Cerebellum (tissue), 4 donors: ENCODE measurements at places on chromosomes 3 and 15. TPM values are rescaled to one million over a fixed set of nuclear protein-coding genes. Genes with fewer than 3 reads are reported as not detected.

- DNase-seq = no peak
Observed at GRCh38 chr15:59224474-59224873, 17.8 kb downstream of the LDHAL6B start.

- DNase-seq = no peak
Observed at GRCh38 chr3:191235331-191236314, 36.6 kb downstream of the OSTN start.

- no peak for DNase-seq
Observed at GRCh38 chr15:70486451-70487386, 276.6 kb downstream of the UACA start.

- no peak for DNase-seq
Observed at GRCh38 chr3:127018306-127018828, 35.5 kb downstream of the PLXNA1 start.

- no peak for DNase-seq
Observed at GRCh38 chr3:30934208-30934550, 39.7 kb upstream of the GADL1 start.

DNA sequence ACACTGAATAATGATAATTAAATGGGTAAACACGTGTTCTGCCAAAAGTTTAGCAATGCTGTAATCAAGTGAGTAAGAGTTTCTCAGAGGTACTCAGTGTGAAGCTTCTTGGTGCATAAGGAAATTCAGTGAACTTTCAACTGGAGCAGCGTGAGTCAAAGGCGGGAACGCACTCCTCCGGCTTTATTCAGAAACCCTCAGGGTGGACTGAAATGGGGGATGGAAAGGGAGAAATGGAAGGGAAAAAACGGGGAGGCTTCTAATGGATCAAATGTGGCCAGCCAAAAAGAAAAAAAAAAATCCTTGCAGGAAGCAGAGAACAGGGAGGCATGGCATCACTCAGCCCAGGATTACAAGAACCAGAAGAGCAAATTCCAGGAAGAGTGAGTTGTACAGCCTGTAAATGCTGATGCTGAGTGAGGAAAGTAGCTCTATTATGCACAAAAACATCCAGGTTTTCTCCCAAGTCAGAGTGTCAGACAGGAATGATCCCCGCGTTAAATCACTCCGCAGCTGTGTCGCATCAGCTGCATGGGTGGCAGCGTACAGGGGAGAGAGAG, 85.3 kb downstream of the ASB7 start:
- DNase-seq = no peak

DNA sequence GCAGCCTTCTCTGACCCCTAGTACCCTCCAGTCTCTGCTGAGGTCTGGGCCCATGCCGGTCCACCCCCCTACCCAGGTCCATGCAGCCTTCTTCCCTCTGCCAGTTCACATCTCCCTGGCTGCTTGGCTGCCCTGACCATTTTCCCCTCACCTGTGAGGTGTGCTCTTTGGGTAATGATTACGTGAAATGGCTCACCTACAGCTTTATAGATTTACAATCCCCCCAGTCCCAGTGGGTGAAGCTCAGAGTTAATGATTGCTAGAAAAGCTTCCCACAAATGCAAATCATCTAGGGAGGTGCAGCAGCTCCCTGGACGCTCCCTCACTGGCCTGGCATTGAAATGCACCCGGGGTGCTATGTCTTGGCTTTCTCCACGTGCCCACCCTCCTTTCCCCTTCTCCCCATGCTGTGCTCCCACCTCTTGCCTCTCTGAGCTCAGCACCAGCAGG, 18.7 kb downstream of the PAQR5 start:
- no peak for DNase-seq

- DNase-seq = no peak
Observed at GRCh38 chr15:91465086-91465485, 365.0 kb downstream of the SV2B start.

DNA sequence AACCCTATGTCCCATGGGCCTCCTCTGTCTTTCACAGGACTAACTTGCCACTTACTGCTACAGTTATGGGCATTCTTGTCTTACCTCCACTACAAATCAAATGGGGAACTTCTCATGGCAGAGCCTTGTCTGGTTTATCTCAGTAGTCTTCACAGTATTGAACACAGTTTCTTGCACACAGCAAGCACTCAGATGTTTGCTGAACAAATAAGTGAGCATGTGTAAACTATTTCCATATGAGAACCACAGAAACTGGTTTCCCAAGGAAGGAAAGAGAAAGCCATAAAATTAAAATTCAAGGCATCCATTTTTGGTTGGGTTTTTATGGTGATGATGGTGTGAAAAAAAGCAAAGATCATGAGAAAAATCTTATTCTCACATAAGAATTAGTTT, 189.2 kb downstream of the MEX3B start:
- no peak for DNase-seq

DNA sequence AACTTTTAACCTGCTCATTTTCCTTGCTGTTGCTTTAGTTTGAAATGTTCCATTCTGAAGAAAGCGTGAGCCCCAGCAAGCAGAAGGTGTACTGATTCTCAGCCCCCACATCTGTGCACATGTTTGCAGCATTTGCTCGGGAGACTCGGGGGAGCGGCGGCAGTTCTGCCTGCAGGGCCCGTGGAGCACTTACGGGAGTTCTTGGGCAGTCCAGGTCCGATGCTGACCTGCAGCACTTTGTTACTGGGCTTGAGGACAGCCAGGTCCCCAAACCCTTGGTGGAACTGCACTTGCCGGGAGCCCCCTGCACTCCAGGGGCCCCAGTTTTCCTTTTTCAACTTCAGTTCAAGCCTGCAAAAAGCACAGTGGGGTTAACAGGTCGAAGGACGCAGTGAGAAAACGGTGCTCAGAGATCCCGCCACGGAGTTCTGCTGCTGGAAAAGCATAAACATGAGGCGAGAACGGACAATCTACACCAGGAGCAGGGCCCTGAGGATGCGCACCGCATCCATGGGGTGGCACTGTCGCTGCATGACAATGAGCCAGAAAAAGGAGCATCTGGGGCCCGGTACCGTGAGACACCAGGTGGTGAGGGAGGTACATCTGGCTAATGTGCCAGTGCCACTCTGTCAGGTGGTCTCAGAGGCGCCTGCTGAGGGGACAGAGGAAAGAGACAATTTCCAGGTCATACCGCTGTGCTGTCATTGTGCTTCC, 45.6 kb upstream of the LDHAL6B start:
- no peak for DNase-seq

- DNase-seq = no peak
Observed at GRCh38 chr3:58161435-58162398, 49.1 kb downstream of the DNASE1L3 start.

- DNase-seq = no peak
Observed at GRCh38 chr3:74539876-74540275, 74.6 kb downstream of the CNTN3 start.

GRCh38 chr3:101184111-101184510, 136.3 kb downstream of the IMPG2 start:
- no peak for DNase-seq

- DNase-seq = no peak
Observed at GRCh38 chr3:119146578-119147375, 812 bp downstream of the TEX55 start.

GRCh38 chr3:63969876-63970275, 53.4 kb downstream of the PSMD6 start:
- no peak for DNase-seq

GRCh38 chr3:118525077-118525476, 509.6 kb downstream of the IGSF11 start:
- no peak for DNase-seq

- DNase-seq = no peak
Observed at GRCh38 chr15:94164971-94165370, 66.4 kb upstream of the MCTP2 start.

- no peak for DNase-seq
Observed at GRCh38 chr3:42194943-42195510, 71.0 kb downstream of the CCK start.

GRCh38 chr3:9293076-9293475, 43.6 kb upstream of the SRGAP3 start:
- no peak for DNase-seq

DNA sequence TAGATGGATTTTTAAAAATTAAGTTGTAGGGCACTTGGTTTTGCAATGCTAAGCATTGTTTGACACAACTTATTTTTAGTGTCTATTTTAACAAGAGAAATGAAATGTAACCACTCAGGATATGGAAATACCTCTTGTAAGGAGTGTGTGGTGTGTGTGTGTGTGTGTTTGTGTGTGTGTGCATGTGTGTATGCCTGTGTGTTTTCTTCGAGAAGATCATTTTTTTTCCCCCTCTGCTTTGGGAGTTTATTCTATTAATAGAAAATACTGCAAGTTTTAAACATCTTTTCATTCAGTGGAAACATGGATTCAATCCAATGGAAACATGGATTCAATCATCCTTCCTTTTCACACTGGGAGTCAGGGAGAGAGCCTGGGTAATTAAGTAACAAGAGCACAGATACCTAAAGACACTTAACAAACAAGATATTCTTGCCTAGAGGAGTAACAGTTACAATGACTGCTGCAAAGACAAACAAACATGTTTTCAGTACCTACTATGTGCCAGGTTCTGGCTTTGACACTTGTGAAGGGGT, 567.2 kb upstream of the TBL1XR1 start:
- no peak for DNase-seq

DNA sequence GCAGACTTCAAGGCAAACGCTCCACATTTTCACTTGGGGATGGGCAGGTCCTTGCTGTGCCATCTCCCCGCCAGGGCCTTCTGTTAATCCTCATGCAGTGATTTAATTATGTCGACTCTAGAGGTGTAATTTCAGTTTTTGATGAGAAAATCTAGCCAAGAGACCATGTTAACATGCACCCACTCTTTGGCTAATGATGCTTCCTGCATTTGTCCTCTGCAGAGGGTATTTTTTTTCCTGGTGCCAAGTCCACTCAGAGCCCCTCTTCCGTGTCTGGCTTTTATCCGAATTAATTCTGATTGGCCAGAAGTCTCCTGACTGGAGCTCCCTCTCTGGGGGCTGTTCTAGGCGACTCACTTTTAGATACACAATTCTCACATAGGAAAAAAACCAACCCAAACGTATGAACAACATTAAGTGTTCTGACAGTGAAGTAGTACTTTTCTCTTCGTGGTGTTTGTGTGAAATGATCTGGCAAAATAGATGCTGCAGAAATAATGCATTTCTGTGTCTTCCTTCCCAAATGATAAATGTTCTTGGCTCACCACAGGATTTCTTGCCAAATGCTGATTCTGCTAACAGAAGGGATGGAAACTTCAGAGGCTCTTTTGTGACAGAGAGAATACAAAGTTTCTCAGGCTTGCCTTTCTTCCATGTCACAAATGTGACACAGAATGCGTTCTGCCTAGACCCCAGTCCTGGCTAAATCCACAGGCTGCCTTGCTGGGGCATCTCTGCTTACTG, 190.0 kb downstream of the CACNA2D3 start:
- DNase-seq = peak; percentile 13

DNA sequence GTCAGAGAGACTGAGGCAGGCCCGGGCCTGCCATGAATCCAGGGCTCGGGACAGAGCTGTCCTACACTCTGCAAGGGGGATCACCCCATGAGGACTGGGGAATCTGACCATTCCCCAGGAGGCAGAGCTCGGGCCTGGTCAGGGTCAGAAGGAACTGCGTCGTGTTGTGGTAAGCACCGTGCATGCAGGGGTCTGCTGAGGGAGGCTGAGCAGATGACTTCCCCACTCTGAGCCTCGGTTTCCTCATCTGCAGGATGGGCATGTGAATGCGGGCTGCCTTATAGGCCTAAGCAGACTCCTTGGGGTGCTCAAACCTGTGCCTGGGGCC, 61.6 kb upstream of the IQSEC1 start:
- no peak for DNase-seq

DNA sequence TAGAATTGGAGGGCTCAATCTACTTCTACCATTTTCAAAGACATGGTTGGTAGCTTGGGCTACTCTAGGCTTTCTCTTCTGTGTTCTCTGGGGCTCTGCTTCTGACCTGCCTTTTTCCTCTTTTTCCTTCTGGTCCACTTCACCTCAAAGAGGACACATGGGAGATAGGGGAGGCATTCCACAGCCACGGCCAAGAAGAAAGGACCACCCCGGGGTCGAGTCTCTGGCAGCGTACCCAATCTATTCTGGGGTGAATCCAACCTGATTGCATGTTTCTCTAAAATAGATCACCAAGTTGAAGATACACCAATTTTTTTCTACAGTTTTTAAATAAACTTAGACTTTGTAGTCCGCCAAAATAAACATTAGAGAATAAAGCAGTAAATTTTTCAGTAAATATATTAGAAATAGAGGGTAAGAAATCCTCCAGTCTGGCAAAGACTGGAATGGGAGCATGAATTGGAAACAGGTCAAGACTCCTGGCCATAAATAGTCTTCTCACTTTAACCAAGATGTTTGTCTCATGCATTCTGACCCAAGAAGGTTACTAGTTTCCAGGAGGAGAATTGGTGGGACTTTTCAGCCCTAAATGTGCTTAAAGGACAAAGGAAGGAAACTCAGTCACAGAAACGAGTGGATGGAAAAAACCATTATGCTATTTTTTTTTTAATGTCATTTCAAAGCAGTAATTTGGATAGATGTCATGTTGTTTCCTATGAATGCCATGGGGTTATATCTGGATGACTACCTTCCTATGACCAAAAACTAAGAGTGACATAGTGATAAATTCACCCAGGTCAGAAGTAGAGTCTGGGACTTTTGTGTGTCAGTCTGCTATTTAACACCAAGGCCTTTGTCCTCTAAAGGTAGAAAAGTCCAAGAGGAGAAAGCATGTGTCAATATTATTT, 71.3 kb upstream of the PHLDB2 start:
- no peak for DNase-seq

DNA sequence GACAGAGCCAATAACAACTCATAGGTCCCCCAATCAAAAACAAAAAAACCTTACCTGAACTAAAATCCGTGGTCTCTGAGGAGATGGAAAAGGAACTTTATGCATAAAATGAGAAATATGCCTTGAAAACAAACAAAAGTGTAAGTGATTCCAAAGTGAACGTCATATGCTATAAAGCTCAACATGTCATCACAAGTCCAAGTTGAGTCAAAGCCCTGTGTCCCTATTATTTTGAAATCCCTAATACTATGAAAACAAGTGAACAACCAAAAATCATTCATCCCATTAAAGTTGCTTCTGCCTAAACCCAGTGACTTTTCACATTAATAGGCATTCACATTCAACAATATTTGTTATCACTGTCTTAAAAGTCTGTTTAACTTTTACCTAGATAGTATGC, 59.4 kb downstream of the DENND4A start:
- no peak for DNase-seq

GRCh38 chr3:95476534-95476933, 1337.9 kb upstream of the EPHA6 start:
- DNase-seq = no peak

- DNase-seq = peak; percentile 15
Observed at GRCh38 chr15:34722439-34722836, 32.4 kb downstream of the GJD2 start.

CFAP100 gene
- 1.8 TPM for total RNA-seq

WDR93 gene
- total RNA-seq = 0.91 TPM

LRRC3B gene
- total RNA-seq = 130 TPM

TNFAIP8L3 gene
- total RNA-seq = 3.2 TPM

ADPRH gene
- 1.6 TPM for total RNA-seq

ROBO2 gene
- 236 TPM for total RNA-seq

RHOV gene
- total RNA-seq = 4.3 TPM

LMAN1L gene
- 0.09 TPM for total RNA-seq

SPINK8 gene
- total RNA-seq = not detected

CCDC39 gene
- total RNA-seq = 0.54 TPM

COLQ gene
- total RNA-seq = 2.5 TPM

CHRM5 gene
- total RNA-seq = 0.27 TPM

ATP13A5 gene
- 0.27 TPM for total RNA-seq

DGKG gene
- total RNA-seq = 14.9 TPM

NTRK3 gene
- 91.4 TPM for total RNA-seq

FAM3D gene
- total RNA-seq = not detected

TPRG1 gene
- 3.4 TPM for total RNA-seq
